Aorta (tissue), 5 donors: ENCODE measurements at places on chromosomes 1 and 21.

- DNase-seq = no peak
These were observed 14.5 kb downstream of the CFAP74 start for GRCh38 chr1:1989102-1989542.

GRCh38 chr1:59718989-59719360 is 95.8 kb upstream of the HOOK1 start:
- no peak for DNase-seq

DNA sequence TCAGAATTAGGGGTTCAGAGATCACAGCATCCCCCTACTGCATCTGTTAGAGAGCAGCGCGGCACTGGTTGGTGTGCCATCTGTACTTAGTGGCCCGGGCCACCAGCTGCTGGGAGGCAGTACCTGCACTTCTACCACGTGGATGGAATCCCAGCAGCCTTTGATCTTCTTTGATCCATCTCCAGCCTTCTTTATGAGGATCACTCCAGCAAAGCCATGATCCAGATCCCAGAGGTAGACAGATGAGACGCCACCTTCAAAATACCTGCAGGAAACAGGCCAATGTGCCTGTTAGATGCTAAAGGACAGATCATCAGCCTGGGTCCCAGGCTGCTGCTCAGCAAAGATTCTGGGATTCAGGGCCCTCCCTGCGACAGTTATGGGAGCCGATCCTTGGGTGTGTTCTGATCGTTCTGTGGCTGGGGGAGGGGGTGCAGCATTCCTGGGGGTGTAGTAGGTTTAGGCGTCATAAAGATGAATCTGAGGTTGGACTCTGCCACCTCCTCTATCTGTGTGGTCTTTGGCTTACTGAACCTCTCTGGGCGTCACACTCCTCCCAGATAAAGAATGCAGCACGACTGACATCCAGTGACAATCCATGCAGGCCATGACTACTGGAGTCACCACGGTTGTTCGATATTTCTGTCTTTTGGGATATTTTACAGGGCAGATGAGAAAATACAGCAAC is 45.3 kb downstream of the SLC66A1 start:
- DNase-seq = peak; percentile 24

- no peak for DNase-seq
These were observed 16.7 kb downstream of the CSF1 start for GRCh38 chr1:109927356-109927755.

DNA sequence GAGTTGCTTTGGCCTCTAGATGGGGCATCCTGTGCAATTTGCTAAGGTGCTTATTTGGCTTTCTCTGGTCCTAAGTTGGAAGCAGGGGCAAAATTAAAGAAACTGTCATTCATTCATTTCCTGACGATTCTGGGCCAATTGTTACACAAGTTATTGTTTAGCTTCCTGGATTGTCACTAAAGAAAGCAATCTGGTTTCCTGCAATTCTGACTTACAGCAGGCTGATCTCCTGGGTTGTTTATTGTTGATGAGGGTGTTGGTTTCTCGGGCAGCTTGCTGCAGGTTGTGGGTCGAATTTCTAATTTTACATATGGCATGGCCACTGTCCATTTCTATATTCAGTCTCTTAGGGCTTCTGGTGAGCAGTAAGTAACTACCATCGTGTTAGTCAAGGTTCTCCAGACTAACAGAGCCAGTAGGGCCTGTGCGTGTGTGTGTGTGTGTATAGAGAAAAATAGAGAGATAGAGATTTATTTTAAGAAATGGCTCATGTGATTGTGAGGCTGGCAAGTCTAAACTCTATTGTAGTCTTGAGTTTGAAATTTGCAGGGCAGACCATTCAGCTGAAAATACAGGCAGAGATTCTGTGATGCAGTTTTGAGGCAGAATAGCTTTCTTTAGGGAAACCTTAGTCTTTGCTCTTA is 30.4 kb downstream of the CTH start:
- DNase-seq = no peak

DNA sequence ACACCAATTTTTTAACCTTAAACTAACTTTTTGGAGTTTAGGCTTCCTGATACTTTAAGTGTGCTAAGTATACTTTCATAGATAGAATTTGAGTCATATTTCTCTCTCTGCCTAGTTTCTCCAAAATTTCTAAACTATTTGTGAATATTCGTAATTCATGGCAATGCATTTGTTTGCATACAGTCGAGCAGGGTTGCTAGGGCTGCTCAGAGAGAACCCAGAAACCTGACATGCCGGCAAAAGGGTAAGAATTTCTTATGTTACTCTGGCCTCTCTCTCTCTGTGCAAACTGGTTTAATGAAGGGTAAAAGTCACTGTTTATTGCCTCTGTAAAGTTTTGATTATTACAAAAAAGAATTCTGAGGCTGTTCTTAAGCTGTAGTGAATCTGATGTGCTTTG is 25.1 kb upstream of the SLC9A1 start:
- DNase-seq = no peak

DNA sequence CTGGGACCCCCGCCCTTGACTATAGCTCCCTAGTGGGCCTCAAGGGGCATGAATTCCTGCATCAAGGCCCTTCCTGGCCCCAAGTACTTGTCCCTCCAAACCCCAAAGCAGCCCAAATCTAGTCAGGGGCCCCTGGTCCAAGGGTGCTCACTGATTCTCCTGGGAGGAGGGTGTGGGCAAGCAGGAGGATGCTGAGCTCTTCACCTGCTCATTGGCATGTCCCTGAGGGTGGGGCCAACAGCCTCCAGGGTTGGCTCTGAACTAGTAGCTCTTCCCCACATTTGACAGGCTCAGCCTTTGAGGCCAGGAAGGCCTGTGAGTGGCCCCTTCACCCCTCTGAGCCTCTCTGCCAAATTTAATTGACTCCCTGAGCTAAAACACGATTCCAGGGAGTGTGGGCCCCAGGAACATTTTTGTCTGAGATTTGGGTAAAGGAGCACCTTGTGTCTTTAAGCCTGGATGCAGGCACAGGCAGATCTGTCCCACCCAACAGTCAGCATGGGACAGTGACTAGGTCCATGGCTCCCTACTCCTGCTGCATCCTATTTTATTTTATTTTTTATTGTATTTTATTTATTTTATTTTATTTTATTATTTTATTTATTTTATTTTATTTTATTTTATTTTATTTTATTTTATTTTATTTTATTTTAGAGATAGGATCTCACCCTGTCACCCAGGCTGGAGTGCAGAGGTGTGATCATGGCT is 11.0 kb upstream of the WNT9A start:
- DNase-seq = peak; percentile 34

- DNase-seq = no peak
These were observed 56.4 kb downstream of the LBR start for GRCh38 chr1:225371366-225372010.

- no peak for DNase-seq
These were observed 17.5 kb downstream of the VASH2 start for GRCh38 chr1:212967801-212968200.

- no peak for DNase-seq
These were observed 8.6 kb upstream of the EDN2 start for GRCh38 chr1:41493117-41493536.

- DNase-seq = no peak
These were observed 9.1 kb downstream of the CFAP410 start for GRCh38 chr21:44329971-44330681.

- no peak for DNase-seq
These were observed 46.2 kb downstream of the SYT2 start for GRCh38 chr1:202664083-202664482.

DNA sequence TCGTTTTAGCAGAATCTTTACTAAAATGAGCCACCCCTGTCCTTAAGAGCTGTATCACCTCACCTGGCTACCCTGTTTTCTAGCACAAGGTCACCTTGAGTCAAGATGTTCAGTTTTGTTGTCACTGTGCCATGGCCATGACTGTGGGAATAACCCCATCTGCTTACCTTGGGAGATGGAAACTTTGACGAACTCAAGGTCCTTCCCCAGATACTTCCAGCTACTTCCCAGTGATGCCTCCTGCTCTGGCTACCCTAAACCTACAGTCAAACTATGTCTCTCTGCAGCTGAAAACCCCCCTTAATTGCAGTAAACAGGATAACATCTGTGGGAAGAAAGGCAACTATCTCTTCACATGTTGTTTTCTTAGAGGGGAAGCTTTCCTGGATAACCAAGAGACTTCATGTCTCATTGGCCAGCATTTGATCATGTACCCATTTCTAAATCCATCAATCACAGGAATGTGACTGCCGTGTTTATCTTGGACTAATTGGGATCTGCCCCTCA is 89.5 kb upstream of the C1orf21 start:
- no peak for DNase-seq

GRCh38 chr21:20783611-20784010 is 214.6 kb upstream of the NCAM2 start:
- DNase-seq = no peak
